NCI-H510A treated with DMSO at 0.1 percent for 48 hours (cell line): ENCODE measurements at places on chromosomes 6 and 20.

DNA sequence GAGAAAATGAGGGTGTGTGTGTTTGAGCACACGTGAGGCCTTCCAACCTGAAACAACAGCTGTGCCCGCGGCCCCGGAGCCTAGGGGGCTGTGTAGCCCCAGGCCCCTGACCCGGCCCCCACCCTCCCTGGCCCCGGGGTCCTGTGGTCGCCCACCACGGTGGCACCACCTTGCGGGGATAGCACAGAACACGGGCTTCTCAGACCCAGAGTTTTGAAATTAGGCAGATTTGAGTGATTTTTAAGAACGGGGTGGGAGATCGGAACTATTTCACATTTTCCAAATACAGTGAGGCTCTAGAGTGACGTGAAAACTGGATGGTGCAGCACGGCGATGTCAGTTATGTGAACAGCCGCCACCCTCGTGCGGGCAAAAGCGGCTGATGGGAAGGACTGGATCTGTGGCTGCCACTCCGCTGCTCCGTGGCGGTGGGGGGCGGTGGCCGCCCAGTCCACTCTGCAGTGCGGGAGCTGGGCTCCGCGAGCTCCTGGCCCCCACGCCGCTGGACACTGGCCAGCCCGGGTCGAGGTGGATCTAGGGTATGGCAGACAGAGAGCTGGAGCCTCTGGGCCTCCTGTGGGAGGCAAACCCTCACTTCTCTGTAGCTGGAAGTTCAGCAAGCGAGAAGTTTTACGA is 17.3 kb upstream of the BHLHE23 start:
- DNase-seq = no peak

- DNase-seq = no peak
Measured at GRCh38 chr6:86331919-86332318, 605.4 kb upstream of the HTR1E start.

DNA sequence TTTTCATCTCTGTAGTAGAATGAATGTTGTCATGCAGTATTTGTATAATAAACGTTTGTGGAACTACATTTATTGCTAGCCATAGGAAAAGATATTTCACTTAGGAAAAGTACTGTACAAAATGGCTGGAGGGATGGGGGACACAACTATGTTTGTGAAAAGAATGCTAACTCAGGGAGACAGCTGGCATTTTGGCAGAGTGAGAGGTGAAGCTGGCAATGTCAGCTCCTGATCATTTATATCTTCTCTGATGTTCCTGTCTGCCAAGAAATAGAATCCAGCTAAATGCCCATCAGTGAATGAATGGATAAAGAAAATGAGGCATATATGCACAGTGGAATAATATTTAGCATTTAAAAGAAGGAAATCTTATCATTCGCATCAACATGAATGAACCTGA is 313.0 kb upstream of the IRAK1BP1 start:
- DNase-seq = no peak

DNA sequence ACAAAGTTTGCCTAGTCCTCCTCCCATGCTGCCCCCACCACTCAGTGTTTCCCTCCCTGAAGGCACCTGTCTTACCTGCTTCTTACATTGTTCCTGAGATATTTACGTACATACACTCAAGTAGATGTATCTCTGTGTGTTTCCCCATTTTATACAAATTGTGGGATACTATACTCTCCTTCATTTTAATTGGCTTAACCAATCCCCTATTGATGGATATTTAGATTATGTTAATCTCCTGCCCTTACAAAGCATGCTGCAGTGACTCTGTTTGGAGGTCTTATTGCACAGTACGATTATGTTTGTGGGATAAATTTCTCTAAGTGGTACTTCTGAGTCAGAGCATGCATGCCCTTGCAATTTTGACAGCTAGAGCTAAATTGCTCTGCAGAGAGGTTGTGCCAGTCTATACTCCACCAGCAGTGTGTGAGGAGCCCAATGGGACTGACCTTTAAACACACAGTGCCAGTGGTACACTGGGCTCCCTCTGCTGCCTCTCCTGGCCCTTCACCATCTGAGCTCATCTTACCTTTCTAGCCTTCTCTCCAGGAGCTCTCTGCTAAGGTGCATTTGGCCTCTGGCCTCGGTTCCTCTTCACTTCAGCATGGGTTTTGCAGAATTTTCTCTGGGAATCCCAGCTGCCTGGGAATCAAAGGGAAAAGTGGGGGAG is 57.4 kb downstream of the LYRM2 start:
- DNase-seq = peak; percentile 29

- DNase-seq = no peak
Measured at GRCh38 chr6:56663344-56663743, 20.7 kb upstream of the DST start.

DNA sequence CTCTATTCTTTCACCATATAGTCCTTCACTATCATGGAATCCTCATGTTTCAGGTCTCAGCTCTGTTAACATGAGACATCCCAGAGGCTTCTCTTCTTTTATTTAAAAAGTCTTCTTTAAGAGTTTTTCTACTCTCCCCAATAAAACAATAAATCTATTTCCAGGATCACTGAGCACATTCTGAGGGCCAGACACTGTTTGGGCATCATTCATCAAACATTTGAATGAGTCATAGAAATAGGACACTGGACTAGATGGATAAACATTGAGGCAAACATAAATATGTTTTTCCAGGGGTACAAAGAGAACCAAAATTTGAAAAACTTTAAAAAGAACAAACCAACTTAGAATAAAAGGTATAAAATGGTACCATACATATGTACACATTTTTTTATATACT is 554.4 kb downstream of the KIF16B start:
- no peak for DNase-seq

GRCh38 chr6:85798931-85799652 is 156.4 kb upstream of the SYNCRIP start:
- no peak for DNase-seq

GRCh38 chr6:158372574-158372973 is 60.3 kb downstream of the TULP4 start:
- no peak for DNase-seq

GRCh38 chr6:111818539-111819226 is 54.6 kb downstream of the FYN start:
- no peak for DNase-seq
